ENCODE measurements at places on chromosomes 11 and 22. TPM values are rescaled to one million over a fixed set of nuclear protein-coding genes. Genes with fewer than 3 reads are reported as not detected.

NOL12 gene
- total RNA-seq = 67.9 TPM

DNA sequence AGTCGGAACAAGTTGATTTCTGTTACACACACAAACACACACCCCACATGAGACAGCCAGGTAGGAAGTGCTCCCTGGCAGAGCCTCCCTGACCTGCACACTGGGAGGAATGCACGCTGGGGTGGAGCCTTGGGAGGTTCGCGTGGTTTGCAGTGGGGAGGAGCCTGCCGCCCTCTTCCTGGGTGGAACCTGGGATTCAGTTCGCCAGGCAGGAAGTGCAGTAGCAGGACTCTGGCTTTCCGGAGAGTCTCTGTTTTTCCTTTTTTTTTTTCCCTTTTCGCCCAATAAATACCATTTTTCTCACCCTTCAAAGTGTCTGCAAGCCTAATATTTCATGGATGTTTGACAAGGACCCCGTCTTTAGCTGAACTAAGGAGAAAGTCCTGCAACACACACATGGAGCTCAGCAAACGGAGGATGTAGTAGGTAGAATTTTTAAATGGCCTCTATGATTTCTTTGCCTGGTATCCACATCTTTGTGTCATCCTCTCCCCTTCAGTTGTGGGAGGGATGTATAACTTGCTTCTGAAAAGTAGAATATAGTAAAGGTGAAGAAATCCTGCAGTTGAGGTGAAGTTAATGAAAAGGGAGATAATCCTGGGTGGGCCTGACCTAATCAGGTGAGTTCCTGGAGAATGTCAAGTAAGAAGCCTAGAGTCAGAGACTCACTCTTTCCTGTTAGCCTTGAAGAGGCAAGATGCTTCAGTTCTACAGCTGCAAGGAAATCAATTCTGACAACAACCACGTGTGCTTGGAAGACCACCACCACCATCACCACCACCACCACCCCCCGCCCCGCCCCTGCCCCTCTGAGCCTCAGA, 72.9 kb downstream of the PIWIL4 start:
- DNase-seq = no peak

DNA sequence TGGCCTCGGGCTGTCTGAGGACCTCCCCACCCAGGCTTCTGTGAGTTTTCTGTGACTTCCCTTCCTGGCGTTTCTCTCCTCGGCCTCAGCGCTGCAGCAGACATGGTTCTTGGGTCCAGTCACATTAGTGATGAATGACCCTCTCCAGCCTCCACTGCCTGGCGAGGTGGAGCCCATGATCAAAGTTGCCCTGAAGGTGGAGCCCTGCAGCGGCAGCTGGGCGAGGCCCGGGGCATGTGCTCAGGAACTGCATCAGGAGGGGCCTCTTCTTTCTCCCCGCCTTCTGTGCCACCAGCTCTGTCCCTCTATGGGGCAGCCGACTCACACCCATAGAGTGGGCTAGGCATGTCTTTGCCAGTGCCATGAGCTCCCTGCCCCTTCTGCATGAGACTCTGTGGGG, 1079.7 kb downstream of the TBC1D22A start:
- no peak for DNase-seq

- DNase-seq = peak; percentile 37
Observed at GRCh38 chr22:49009359-49010063, 818.2 kb downstream of the BRD1 start.

DNA sequence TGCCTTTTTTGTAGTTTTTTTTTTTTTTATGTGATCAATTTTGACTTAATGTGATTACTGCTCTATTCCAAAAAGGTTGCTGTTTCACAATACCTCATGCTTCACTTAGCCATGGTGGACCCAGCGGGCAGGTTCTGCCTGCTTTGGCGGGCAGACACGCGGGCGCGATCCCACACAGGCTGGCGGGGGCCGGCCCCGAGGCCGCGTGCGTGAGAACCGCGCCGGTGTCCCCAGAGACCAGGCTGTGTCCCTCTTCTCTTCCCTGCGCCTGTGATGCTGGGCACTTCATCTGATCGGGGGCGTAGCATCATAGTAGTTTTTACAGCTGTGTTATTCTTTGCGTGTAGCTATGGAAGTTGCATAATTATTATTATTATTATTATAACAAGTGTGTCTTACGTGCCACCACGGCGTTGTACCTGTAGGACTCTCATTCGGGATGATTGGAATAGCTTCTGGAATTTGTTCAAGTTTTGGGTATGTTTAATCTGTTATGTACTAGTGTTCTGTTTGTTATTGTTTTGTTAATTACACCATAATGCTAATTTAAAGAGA, 12.5 kb downstream of the CCND1 start:
- no peak for DNase-seq

Data from activated CD4-positive, alpha-beta T cell treated with anti-CD3 and anti-CD28 coated beads, Interleukin-2, amount 10 ng/mL, durations not matched to agents 24 days and 14 days (primary cell).